ENCODE measurements at places on chromosomes 5 and 9.

- no peak for DNase-seq
Observed at GRCh38 chr9:34555936-34556525, 33.2 kb upstream of the ENHO start.

DNA sequence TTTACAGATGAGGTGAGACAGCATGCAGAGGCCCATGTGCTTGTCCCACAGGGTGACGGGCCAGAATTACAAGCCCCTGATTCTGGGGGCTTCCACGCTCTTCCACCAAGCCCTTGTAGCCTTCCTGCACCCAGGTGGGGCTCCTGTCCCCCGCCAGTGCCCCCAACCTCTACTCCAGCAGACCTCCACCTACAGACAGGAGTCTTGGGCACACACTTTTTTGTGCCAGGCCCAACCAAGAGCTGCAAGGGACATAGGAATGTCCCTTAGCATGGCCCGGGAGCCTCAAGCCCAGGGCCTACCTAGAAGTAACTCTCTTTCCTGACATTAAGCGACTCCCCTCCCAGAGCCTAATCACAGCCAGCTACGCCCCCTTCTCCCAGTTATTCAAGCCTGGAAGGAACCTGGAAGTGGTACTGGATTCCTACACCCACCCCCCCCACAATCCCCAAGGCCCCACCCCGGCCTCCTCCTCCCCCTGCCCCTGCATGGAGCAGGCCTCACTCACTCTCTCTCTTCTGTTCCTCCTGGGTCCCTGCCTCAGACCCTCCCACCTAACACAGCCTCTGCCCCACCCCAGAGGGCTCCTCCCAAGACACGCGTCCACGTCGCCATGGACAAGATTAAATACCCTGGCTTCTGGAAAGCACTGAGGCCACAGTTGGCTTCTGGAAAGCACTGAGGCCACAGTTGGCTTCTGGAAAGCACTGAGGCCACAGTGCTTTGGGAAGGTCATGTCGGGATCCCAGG lies 30.5 kb downstream of the ADAMTS2 start:
- no peak for DNase-seq

- DNase-seq: no peak
Observed at GRCh38 chr5:130316971-130317680, 412.9 kb downstream of the CHSY3 start.

- no peak for DNase-seq
Observed at GRCh38 chr5:170603109-170603508, 99.3 kb downstream of the KCNIP1 start.

DNA sequence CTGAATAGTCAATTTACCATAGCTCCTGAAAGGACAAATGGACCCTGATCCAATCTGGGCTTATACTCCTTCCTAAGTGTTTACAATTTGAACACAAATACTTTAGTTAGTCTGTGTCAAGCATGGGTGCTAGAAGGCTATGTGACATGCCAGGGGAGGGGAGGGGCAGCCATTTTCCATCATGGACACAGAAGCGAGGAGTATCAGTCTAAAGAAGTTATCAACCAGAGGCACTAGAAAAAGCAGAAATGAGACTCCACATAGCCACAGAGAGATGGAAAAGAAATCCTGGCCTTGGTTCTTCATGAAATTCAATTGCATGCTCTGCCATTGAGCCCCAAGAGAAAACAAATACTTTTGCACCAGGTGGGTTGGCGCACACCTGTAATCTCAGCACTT lies 61.8 kb downstream of the NR6A1 start:
- no peak for DNase-seq

DNA sequence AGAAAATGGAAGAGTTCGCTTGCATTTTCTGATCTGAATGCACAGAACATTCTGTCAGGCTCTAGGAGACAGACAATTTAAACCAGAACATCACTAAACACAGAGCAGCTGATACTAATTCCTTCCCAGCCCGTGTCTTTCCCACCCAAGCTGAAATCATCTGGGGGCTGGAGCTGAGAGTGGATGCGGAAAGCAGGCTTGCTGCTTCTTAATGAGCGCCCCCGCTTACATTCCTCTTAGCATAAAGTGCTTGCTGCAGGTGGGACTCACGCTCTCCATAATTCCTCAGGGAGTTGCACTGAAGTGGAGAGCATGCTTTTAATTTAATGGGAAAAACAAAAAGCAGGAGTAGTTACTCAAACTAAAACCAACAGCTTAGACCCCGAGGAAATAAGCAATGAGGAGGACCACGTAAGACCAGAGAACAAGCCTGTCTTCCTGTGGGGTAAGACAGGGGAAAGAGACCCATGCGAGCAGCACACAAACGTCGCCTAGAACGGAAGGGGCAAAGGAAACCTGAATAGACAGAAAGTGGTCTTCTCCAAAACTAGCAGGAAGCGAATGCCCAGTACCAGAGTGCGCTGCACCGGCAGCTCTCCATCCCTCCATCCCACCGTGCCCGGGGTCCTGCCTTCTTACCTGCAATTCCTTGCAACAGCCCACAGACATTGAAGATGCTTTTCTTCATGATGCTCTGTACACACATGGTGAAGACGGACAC lies 139.3 kb downstream of the LHFPL2 start:
- DNase-seq: no peak

- no peak for DNase-seq
Observed at GRCh38 chr5:132451387-132451786, 39.2 kb downstream of the IRF1 start.

DNA sequence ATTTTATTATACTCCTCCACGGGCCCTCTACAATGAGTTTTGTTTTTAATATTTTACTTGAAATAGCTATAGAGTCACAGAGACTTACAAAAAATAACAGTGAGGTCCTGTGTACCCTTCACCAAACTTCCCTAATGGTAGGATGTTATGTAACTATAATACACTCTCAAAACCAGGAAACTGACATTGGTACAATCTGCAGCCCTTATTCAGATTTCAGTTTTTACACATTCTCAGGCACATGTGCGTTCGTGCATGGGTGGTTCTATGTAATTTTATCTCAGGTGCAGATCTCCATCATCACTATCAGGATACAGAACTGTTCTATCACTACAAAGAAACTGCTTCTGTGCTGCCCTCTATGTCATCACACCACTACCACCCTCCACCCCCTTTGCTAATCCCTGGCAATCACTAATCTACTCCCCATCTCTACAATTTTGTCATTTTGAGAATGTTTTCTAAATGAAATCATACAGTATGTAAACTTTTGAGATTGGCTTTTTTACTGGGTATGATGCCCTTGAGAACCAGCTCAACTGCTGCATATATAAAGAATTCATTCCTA lies 16.4 kb downstream of the RAB14 start:
- DNase-seq: no peak

DNA sequence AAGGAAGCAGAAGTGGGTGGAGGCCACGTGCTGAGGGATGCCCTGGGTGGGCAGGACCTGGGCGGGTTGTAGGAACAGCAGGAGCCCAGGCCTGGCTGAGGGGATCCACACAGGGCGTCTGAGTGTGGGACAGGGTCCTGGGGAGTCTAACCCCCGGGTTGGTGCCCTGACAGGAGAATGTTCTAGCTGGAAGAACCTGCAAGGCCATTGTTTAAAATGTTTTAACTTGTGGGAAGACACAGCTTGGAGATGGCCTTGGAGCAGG lies 33.9 kb upstream of the SUSD3 start:
- no peak for DNase-seq

- peak; percentile 32 for DNase-seq
Observed at GRCh38 chr5:27472871-27473270, 434.5 kb upstream of the CDH9 start.

DNA sequence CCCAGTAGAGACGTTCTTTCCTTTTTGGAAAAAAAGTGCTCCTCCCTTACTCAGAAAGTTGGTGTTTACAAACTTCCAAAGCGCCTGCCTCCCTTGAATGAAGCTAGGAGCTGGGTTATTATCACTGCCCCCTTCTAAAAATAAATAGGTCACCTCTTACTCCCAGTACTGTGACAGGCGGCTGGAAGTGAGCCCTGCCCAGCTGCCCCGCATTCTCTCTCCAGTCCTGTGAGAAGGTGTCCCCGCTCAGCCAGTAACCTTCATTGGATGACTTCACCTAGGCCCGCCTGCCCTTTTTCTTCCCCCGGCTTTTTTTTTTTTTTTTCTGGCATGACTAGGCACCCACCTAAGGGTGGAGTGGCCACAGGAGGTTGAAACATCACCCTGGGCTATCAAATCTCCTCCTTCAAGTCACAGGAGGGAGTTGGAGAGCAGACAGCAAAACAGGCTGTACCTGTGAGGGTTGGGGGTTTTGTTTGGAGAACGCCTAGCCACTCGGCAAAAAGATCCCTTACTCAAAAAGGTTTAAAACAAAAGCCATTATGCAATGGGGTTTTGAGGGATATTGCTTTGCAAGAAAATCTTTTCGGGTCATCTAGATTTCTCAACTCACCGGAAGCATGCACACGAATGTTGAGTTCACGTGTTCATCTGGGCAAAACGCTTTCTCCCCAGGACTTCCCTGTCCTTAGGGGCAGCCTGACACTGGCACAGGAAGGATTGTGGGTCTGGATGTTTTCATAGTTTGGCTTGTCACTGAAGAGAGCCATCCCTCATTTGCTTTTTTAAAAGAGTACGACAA lies 43.3 kb upstream of the ZNF622 start:
- peak; percentile 18 for DNase-seq

Data from T47D (cell line).